CD4-positive, alpha-beta T cell treated with Interleukin-17A for 1 hour (primary cell): ENCODE measurements at places on chromosomes 5 and 9.

DNA sequence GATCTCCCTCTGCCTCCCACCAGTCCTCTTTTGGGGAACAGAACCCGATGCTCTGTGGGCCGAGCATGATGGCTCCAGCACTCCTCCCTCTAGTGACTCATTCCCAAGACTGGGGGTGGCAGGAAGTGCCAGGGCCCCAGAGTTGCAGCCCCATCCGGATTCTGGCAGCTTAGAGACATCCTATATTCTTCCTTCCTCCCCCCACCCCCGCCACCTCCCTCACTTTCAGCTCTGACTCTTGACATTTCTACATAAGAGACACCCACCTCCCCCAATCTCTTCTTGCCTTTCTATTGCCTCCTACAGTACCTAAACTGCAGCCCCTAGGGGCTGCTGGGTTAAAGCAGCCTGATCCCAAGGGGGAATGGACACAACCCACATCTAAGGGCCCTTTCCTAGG lies 47.1 kb upstream of the MATR3 start:
- DNase-seq = no peak

DNA sequence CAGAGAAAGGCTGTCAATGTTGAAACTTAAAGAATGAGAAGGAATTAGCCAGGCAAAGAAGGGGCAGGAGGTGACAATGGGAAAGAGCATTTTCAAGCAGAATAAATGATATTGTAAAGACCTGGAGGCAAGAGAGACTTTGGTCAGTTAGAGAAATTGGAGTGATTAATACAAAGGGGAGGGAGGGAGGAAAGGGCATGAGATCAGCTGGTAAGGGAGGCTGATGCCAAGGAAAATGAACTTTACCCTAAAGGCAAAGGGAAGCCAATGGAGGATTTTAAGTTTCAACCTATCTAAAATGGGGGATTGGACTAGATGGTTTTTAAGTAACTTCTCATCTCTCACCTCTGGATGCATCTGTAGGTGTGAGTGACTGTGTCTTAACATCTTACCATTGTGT lies 23.3 kb downstream of the C5 start:
- DNase-seq = no peak

GRCh38 chr5:63401436-63402046 lies 560.7 kb downstream of the HTR1A start:
- DNase-seq = no peak

GRCh38 chr5:23507278-23507685 lies at the start of gene PRDM9:
PRDM9 (plus strand) TSS chr5:23507609; CDS start chr5:23509034, 1,425 bp downstream.
- DNase-seq = peak; percentile 30

DNA sequence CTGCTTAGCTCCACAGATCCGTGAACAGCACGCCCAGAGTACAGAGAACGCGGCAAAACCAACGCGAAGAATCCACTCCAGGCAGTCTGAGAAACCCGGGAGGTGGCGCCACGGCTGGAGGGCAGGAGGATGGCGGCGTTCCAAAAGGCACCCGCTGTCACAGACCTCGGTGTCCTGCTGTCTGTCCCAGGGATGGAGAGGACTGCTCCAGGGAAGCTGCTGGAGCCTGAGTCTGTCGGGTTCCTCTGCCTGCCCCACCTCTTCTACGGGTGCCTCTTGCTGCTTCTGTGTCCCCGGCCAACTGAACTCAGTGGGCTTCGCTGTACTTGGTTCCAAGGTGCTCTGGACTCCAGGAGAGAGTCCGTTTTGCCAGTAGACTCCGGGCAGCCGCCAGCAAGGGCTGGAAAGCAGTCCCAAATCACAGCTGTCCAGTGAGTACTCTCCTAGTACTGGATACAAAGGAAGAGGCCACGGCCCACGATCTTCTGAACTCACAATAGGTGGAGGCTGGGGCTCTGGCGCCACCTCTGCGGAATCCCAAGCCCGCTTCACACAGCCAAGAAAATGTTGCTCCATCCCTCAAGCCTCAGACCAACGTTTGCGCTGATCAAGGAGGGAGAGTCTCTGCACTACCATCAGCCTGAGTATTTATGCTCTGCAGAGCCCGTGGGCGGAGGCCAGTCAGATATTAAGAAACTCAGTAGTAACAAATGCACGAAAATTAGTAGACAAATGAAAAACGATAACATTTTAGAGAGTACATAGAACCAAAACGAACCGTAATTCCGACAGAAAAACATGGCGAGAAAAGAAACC lies 440 bp downstream of the ANXA2R start:
- peak; percentile 79 for DNase-seq

GRCh38 chr9:110812886-110813285 lies 144.3 kb downstream of the MUSK start:
- no peak for DNase-seq

GRCh38 chr5:36778336-36778735 lies 98.2 kb upstream of the NIPBL start:
- no peak for DNase-seq

GRCh38 chr9:36690412-36691168 lies 117.9 kb downstream of the MELK start:
- no peak for DNase-seq

GRCh38 chr9:2017331-2018161 lies 2.4 kb downstream of the SMARCA2 start:
- peak; percentile 88 for DNase-seq

- no peak for DNase-seq
Observed at GRCh38 chr5:56506211-56506965, 273.3 kb upstream of the ANKRD55 start.

GRCh38 chr5:157890836-157891597 lies 32.1 kb upstream of the CLINT1 start:
- peak; percentile 34 for DNase-seq

DNA sequence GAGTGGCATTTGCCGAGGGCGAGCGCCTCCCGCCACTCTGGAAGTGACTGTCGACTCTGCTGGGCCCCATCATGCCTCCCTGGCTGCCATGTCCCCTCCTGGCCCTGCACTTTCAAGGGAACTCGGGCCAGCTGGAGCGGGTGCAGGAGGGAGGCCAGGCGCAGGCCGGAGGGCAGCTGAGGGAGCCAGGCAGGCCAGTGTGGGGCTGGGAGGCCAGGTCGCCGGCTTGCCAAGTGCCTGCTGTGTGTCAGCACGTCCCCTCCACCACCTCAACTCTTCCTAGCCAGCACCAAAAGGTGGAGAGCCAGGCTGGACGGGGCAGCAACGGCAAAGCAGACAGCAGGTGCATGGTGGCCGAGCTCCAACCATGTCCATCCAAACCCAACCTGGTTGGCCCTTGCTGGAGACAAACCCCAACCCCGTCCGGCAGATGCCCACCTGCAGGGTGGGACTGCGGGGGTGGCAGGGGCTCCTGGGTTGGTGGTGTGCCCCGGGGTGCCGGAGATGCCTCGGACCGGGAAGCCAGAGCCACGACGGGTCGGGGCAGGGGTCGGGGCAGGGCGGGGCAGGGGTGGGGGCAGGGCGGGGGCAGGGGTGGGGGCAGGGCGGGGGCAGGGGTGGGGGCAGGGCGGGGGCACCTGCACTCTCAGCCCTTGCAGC lies 36.5 kb upstream of the EGFL7 start:
- DNase-seq = no peak

DNA sequence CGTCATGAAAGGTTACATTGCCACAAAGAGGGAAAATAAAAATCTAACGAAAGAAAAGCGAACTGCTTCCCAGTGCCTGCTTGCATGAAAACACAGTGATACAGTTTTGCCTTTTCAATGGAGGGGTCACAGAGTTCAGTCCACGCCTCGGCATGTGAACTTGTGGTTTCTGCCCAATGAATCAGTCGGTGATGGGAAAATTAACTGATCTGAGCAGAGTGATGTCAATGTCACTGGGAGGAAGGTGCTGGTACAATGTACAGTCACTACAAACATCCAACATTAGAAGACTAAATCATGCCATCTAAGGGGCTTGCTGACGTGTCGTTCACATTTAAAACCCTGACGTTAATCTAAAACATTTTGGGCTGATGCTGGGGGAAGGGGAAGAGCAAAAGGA lies 151.8 kb upstream of the MSX2 start:
- DNase-seq = no peak

- peak; percentile 74 for DNase-seq
Observed at GRCh38 chr9:127970401-127971313, 10.1 kb downstream of the EEIG1 start.

DNA sequence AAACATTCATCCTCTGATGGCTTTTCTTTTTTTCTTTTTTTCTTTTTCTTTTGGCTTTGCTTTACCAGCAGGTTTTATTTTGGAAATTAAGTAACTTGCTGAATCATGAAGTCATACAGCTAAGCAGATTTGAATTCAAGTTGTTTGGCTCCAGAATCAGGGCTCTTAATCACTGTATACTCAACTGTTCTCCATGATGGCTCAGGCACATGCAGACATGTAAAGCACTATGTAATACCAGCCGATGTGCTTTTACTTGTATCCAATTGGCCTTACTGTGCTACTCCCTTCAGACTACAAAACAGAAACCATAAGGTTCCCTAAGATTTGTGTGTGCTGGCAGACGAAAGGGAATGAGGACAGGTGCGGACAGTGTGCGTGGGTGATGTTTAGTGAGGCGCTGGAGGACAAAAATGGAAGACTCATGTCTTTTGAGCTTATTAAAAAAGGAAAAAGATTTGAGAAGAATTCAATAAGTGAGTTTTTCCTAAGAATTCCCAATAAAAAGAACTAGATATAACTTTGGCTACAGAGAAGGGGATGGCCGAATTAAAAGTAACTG lies 44.7 kb upstream of the OTP start:
- DNase-seq = no peak

DNA sequence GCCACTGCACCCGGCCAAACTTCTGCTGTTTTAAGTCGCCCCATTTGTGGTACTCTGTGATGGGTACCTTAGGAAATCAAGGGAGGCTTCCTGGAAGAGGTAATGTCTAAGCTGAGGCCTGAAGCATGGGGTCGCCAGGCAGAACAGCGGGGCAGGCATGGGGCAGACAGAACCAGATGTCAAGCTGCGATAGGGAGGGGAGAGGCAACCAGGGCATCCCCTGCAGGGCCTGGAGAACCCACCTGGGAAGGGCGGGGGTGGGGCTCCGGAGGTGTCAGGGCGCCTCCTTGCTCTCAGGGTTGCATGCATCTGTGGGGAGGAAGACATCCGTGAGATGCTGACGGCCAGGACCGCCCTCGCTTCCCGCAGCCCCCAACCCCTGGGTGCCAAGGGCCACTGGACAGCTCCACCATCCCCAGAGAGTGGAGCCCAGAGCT lies 2.8 kb downstream of the LCN15 start:
- DNase-seq = no peak

- DNase-seq = no peak
Observed at GRCh38 chr9:114856942-114857315, 51.1 kb upstream of the TNFSF15 start.

DNA sequence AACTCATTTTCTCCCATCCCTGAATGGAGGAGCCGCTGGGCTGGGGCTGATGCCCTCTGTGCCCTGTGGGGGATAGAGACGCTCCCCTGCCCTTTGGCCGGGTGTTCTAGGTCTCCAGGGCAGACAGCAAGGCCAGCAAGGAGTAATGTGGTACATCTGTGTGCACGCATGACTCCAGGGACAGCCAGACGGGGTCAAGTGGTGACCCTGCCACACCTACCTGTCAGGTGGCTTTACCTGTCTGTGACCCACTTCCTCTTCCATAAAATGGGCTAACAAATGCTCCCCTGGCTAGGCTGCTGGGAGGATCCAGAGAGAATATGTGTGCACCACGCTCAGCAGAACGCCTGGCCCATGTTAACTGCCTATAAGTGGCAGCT lies 35.4 kb upstream of the BARHL1 start:
- no peak for DNase-seq

- DNase-seq = no peak
Observed at GRCh38 chr5:10333154-10334006, 20.1 kb upstream of the MARCHF6 start.

DNA sequence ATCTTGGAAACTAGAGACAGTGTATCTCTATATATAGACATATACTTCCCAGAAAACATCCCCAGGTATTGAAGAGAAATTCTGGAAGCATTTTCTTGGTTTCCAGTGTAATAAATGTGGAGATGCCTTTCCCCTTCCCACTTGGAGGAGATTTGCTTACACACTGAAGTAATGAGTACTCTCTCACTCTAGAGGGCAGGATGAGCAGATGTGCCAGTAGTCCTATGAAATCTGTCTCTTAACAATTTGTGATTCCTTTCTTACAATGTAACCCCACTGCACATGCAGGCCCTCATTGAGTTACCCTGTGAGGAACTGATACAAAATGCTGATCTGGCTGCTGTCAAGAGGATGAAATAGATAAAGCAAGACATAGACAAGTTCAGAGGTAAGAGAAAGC lies 567.2 kb downstream of the SLCO4C1 start:
- DNase-seq = no peak

GRCh38 chr9:129141066-129142041 lies 30.1 kb downstream of the PTPA start:
- DNase-seq = peak; percentile 29

GRCh38 chr5:62043289-62044280 lies 262.4 kb upstream of the KIF2A start:
- no peak for DNase-seq

- no peak for DNase-seq
Observed at GRCh38 chr5:68778484-68778883, 315.3 kb upstream of the SLC30A5 start.

DNA sequence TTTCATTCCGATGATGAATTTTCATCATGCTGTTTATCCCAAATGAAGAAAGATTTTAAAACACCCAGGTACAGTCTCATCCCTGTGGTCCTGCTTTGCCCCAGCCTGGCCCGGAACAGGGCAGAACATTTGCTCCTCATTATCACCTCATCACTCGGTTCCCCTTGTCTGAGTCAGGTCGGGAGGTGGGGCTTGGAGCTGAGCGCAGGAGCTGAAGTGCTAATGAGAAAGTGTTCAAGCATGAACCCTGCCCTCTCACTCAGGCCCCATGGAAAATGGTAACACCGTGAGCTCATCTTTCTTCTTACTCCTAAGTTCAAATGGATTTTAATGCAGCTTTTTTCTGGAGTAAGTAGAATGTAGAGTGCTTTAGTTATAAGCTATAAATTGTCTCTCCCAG lies 466.2 kb downstream of the KDM4C start:
- no peak for DNase-seq

GRCh38 chr5:56856541-56857178 lies 41.3 kb downstream of the MAP3K1 start:
- DNase-seq = no peak

GRCh38 chr5:88660264-88660946 lies 222.6 kb downstream of the MEF2C start:
- DNase-seq = no peak

- no peak for DNase-seq
Observed at GRCh38 chr5:122532035-122532434, 220.0 kb downstream of the SNCAIP start.

GRCh38 chr9:738209-738915 lies 103.1 kb upstream of the DMRT1 start:
- DNase-seq = no peak

- DNase-seq = no peak
Observed at GRCh38 chr9:111744363-111744762, 50.4 kb downstream of the SHOC1 start.

- DNase-seq = no peak
Observed at GRCh38 chr9:14071484-14071883, 242.5 kb downstream of the NFIB start.
